Endothelial cell of umbilical vein (primary cell): ENCODE measurements at places on chromosomes 11 and 22.

DNA sequence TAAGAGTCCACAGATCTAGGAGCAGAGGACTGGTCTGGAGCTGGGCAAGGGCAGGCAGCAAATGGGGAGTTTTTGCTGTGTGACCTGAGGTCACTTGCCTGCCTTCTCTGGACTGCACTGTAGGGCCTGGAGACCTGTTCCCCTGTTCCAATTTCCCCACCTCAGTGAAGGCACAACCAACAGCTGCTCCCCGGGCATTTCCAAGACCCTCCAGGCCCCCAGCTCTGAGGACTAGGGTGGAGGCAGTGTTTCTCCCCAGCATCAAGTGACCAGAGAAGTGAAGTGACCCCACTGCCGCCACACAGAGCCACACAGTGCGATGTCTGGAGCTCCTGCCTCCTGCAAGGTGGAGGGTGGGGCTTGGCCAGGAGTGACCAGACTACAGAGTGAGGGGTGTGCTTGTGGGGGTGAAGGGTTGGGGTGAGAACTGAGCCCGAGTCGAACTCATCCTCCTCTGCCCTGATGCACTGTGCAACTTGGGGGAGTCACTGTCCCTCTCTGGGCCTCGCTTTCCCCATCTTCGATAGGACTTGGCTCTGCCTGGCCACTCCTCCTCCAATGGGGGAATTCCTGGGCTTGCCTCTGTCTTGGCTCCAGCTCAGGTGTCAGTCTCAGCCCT is 21.6 kb downstream of the P2RY2 start:
- DNase-seq, result no peak

DNA sequence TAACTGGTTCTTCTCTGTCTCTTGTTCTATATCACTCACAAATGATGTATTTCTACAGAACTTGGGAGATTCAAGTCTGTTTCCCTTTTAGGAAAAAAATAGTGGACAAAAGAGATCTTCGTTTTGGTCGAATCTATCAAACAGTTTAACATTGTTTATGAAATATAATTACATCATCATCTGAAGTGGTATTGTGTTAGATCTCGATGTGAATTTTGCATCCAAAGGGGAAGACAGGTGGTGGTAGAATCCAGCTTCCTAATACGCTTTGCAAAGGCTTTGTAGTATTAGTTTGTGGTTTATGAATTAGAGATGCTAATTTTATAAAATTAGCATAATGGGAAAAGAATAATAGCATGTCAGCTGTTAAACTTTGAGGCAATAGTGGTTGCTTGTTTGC is 3.4 kb downstream of the SIK2 start:
- DNase-seq, result no peak

DNA sequence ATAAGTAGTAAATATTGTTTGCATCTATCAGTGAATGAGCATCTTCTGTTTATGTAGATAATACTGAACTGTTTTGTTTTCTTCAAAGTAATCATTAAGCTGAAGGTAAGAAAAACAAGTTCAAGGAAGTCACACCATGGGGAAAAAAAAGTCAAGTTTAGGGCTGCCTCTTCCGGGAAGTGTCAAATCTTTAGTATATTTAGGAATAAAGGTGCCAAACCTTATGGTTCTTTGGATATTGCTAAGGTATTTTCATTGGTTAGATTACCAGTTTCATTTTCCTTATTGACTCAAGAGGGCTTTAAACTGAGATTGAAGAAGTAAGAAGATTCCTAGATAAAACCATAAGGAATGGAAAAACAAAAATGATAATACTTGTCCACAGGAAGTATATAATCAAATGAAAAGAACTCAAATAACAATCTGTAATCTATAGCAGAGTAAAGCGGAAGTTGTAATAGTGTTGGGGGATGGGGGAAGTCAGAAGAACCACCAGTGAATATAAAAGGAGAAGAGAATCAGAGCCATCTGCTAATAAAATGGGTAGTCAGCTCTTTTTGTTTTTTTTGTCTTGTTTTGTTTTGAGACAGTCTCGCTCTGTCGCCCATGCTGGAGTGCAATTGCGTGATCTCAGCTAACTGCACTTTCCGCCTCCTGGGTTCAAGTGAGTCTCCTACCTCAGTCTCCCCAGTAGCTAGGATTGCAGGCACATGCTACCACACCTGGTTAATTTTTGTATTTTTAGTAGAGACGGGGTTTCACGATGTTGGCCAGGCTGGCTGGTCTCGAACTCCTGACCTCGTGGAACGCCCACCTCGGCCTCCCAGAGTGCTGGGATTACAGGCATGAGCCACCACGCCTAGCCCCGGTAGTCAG is 2.3 kb downstream of the ATM start:
- no peak for DNase-seq

GRCh38 chr11:9210224-9210921 is 54.8 kb downstream of the DENND5A start:
- DNase-seq, result no peak

GRCh38 chr11:36328966-36329673 is 33.0 kb downstream of the PRR5L start:
- peak; percentile 34 for DNase-seq

DNA sequence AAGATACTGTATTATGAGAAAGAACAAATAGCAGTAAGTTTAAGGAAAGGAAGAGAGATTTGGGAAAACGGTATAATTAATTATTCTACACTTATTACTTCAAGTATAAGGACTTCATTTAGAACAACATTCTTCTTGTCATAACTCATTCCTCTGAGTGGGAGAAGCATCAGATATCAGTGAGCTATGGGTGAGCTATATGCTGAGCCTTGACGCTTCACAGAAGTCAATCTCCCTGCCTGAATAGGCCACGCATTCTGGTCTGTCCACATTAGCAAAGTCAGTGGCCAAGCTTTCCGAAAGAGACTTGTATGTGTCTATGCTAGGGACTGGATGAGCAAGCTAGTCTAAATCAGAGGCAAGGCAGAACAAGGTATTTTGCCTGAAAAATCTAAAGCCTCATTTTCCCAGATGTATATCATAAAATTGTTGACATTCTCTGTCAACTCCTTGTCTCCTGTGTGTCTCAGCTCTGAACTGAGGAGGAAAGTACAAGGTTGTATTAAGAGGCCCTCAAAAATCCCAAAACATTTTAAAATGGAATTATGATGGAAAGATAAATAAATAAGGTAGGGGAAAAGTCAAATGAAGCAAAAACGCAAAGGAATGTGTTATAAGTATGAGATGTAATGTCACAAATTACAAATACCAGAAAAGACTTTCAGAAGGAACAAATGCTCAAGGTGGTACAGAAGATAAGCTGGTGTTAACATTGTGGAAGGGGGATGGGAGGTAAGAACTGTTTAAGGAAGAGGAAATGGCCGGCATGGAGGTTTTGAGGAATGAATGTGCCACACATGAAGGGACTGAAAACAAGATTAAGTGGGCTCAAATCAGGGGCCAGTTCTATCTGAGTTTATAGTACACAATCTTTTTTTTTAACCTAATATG is 1.4 kb downstream of the OR52N2 start:
- peak; percentile 6 for DNase-seq

- no peak for DNase-seq
These were observed 164.0 kb upstream of the SYT13 start for GRCh38 chr11:45450189-45450588.

GRCh38 chr11:63603180-63603518 is 11.1 kb downstream of the PLAAT3 start:
- DNase-seq, result no peak

GRCh38 chr11:80155412-80156017 is 714.7 kb upstream of the TENM4 start:
- peak; percentile 9 for DNase-seq

DNA sequence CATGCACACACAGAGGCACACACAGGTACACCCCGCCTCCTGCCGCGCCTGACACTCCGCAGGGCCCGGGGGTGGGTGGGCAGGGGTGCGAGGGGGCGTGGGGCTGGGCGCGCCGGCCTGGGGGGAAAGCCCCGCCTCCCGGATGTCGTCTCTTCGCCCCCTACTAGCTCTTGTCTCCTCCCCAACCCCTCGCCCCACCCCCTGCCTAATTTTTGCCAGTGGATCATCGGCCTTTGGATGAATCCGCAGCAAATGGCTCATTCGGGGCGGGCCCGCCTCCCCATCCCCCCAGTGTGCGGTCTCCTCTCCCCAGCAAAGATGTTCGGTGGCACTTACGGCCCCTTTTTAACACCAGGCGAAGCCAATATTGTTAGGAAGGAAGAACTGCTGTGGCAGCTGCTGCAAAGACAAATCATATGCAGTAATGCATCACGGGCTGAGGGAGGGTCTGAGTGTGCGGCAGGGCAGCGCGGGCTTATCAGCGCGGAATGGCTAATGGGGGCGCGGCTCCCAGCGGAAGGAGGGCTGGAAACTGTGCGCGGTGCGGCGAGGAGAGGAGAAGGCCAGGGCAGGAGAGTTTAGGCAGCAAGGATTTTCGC is 13.4 kb upstream of the NECTIN1 start:
- DNase-seq, result no peak

GRCh38 chr22:19983741-19984140 is 32.9 kb downstream of the ARVCF start:
- DNase-seq, result no peak

DNA sequence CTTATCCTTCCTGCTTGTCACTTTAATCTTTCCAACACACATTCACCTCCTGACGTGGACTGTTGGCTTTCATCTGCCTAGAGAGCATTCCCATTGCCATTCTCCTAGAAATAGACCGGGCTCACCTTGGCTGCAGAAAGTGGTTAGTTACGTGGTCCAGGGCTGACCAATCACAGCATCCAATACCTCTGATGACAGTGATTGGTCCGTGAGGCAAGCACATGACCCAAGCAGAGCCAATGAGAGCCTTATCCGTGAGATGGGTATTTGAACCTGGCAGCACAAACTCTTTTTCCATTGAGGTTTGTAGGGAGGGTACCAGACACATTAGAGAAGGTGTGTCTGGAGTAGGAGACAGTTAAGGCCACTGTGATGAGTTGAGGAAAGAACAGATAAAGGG is 85.8 kb downstream of the MIAT start:
- no peak for DNase-seq

DNA sequence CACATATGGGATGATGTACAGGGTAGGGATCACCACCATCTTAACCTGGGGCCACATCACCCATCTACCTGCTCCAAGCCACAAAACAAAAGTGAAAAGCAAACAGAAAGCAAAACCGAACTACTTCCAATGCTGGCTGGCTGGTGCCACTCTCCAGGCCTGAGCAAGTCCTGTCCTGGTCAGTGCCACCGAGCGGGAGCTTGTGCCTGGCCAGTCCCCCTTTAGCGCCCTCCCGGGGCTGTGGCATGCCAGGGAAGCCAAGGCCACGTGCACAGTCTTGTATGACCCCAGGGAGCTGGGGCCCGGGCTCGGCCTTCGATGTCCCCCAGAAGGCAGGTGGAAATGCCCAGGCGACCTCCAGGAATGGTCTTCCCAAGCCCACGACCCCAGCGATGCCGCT is 17.9 kb upstream of the NAP1L4 start:
- no peak for DNase-seq

DNA sequence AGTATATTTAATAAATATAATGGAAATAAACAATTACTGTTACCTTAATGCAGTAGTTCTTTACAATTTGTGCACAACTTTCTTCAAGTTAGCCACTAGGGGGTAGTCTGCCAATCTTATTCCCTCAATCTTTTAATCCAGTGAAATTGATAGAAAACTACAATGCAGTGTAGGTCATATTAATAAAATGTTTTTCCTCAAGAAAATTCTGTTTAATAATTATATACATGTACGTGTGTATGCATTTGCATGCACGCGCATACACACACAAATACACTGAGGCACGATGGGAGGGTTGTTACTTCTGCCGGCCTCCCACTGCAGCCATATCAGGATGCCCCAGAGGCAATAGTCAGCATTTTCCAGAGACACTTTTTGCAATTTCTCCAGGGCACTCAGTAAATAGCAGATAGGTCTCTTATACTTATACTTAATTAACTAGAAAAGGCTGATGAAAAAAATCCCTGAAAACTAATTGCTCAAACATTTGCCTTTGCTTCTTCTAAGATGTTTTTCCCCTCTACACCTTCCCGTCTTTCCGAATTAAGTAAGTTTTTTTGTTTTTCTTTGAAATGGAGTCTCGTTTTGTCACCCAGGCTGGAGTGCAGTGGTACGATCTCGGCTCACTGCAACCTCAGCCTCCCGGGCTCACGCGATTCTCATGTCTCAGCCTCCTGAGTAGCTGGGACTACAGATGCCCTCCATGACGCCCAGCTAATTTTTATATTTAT is 3.1 kb downstream of the GAB2 start:
- peak; percentile 23 for DNase-seq

DNA sequence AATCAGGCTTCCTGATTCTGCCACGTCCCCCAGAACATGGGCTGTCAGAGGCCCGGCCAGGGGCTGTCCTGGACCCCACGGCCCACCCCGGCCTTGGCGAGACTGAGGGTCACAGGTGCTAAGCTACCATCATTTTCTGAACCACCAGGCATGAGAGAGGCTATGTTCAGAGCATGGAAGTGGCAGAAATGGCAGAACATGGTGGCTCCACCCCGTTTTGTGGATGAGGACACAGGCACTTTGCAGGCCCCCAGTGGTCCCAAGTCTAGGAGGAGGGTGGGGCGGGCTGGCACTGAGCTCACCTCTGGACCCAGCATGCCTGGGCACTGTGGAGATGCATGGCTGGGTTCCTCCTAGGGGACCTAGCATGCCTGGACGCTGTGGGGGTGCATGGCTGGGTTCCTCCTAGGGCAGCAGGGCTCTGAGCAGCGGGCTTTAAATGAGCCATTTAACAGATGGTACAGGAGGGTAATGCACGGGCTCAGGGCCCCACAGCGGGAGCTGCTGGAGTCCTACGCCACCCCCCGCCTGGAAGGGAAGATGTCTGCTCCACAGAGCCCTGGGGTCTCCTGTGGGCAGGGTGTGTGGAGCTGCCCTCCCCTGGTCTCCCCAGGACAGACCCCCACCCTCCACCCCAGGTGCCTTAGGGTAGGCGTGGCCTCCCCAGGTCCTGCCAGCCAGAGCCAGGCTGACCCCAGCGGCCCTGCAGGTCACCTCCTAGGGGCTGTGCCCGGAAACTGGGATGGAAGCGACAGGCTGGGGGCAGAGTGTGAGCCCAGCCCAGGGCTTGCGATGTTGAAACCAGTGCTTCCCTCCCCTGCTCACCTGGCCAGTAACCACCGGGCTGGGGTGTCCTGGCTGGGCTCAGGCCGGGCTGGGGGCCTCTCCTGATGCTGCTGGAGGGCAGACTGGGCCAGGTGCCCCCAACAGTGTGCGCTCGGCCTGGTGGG is 6.1 kb upstream of the MUC5AC start:
- no peak for DNase-seq

- no peak for DNase-seq
These were observed 15.1 kb downstream of the SCGB1A1 start for GRCh38 chr11:62433904-62434276.

DNA sequence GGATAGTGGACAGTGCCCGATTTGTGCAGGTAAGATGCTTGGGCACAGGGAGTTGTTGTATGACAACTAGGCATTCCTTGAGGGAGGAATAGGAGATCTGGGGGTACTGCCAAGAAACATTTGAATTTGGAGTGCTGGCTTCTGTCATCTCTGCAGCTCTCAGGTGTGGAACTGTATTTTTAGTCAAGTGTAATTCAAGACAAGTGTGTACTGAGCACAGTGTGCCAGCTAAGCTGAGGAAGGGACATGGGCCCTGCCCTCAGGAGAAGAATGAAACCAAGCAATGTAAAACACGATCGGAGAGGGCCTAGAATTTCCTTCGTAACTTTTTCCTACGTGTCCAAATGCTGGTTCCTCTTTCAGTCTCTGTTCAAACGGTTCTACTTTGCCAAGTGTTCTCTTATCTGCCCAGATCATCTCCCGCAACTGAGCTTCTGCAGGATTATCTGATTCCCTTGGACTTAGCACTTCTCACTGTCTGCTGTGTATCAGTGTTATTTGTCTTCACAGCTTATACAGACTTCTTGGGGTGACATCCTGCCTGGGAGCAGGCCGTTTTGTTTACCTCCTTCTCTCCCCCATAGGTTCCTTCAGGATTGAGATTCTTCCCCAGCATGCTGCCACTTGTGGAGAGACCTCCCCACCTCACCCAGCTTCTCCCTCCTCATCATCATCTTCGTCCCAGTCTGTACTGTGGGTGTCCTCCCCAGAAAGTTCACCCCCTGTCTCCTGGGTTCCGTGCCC is 27.6 kb downstream of the ART5 start:
- no peak for DNase-seq
